ENCODE measurements at places on chromosomes 6 and 20.

- no peak for DNase-seq
Measured at GRCh38 chr6:153131037-153131981, at the start of gene RGS17. Gene RGS17, minus strand, starts transcription at chr6:153131282. Its CDS starts 87,264 bp downstream, at chr6:153044018.

- no peak for DNase-seq
Measured at GRCh38 chr6:164826831-164827468, 482.5 kb downstream of the C6orf118 start.

DNA sequence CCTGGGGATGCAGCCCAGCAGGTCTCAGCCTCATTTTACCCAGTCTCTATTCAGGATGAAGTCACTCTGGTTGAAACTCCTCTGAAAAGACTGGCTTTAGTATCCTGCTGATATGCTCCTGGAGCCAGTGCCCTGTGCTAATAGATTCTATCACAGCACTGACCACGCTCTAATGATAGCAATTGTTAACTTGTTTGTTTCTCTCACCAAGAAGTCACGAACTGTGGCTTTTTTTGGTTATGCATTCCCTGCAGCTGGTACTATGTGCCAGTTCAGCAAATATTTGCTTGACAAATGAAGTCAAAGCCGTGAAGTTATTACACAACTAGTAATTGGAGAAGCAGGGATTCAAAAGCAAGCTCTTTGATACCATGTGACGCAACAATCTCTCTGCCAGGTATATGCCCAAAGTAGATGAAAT is 754.6 kb downstream of the KIF16B start:
- no peak for DNase-seq

DNA sequence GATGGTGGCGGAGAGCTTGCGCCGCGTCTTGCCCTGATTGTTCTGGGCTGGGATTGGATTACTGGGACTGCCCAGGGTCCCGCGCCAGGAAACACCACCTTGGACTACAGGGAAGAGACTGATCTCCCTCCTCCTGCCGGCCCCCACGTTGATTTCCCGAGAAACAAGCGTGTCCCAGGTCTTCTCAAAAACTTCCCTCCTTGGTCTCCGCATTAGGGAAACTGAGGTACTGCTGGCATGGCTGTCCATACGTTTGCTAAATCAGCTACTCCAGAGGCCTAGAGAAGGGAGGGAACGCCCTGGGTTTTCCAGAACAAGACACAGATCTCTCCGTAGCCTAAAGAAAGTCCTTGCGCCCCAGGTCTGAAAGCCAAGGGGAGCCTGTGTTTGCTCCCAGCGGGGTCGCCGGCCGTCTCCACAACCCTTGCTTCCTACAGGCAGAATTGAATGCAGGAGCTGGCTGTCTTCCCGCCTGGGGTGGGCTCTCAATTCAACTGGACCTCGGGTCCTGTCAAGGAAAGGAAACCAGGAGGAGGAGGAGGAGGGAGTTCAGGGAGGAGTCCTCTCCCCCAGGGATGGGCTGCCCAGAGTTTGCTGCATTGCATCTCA is 29.2 kb downstream of the TFAP2A start:
- no peak for DNase-seq

GRCh38 chr6:54002116-54002515 is 109.1 kb upstream of the MLIP start:
- DNase-seq = no peak
